GM12892 (cell line): ENCODE measurements at places on chromosomes 11 and 22.

GRCh38 chr11:35214226-35214770 lies 75.3 kb downstream of the CD44 start:
- DNase-seq = no peak

GRCh38 chr11:58609723-58610122 lies 12.7 kb upstream of the CNTF start:
- no peak for DNase-seq

DNA sequence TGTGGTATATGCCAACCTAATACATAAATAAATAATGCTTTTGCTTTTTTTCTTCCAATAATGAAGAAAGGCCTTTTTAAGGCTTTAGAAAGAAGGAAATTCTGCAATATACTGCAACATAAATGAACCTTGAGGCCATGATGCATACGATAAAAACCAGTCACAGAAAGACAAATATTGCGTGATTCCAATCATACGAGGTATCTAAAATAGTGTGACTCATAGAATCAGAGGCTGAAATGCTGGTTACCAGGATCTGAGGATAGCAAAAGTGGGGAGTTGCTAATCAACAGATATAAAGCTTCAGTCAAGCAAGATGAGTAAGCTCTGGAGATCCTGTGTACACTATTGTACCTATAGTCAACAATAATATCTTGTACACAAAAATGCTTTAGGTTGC lies 24.2 kb downstream of the MS4A6A start:
- no peak for DNase-seq

DNA sequence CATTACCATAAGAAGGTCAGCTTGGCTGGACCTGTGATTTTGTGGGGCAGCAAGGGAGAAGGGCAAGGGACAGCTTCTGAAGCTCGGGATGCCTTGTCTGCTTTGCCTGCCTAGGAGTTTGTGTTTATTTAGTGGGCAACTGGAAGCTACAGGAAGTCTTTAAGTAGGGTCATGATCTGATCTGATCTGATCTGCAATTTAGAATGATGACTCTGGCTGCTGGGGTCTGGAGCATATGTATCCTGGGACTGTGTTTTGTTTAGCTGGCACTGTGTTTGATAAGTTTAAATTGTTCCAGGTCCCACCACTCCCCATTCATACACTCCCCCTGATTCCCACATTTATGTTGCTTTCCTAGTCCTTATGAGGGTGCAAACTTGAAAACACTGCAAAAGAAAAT lies 47.7 kb upstream of the HTATIP2 start:
- DNase-seq = no peak

- DNase-seq = no peak
These were observed 139.3 kb downstream of the FAM76B start for GRCh38 chr11:95650276-95650675.

- DNase-seq = no peak
These were observed 117.4 kb upstream of the BID start for GRCh38 chr22:17891481-17892167.

GRCh38 chr11:45646275-45646927 lies 19.0 kb downstream of the CHST1 start:
- DNase-seq = no peak

DNA sequence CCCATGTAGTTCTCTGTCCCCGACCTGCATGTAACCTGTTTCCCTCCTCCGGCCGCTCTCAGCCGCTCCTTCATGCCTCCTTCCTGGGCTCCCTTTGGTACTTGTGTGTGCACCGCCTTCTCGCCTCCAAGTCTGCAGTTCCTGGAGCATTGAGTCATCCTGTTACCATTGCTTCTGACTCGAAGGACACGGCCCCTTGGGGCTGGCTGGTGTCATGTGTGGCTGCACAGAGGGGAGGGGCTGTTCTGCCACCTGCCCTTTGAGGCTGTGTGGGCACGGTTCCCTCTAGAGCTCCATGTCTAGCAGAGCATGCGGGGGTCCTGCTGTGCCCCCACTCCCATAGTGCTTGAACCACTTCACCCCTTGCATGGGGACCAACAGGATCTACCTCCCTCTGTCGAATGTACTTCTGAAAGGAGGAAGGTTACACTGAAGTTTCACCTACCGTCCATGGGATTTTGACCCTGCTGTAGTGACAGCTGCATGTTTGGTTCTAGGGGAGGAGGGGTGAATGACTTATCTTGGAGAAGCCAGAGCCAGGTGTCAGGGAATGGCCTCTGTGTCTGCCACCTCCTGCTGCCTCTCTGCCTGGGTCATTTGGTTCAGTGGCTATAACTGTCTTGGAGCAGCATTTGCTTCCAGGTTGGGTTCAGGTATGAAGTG lies 39.6 kb downstream of the BCR start:
- DNase-seq = no peak

DNA sequence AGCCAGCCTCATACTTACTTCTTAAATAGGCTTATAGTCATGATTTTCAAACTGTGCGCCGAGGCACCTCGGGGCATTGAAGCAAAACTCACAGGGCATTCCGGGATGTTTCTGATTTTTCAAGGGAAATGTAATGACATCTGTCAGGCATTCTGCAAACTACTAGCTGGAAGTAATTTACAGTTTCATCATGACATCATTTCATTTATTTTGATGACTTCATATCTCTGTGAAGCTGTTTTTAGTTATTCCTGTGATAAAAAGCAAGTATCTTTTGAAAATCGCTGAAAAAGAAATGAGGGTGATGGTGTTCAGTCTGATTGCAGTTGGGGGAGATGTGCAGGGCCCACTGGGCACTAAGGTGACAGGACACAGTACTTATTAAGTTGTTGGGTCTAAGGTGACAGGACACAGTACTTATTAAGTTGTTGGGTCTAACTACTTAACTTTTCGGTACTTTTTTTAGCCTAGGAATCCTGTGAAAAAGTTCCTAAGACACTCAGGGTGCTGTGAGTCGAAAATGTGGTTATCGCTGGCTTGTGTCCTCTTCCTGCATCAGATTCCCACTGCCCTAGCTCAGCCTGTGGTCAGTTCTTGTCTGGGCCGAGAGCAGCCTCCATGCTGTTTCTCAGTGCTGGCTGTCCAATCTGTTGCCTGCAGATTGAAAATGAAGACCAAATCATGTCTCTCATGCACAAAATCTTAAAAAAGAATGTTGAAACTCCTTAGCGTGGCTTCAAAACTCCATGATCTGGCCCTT lies 42.6 kb downstream of the APLP2 start:
- no peak for DNase-seq

- DNase-seq = no peak
These were observed 59.4 kb downstream of the KDM2A start for GRCh38 chr11:67178421-67178820.

- no peak for DNase-seq
These were observed 524.2 kb upstream of the CHORDC1 start for GRCh38 chr11:90747057-90747456.

- DNase-seq = no peak
These were observed 5.5 kb upstream of the NEAT1 start for GRCh38 chr11:65416841-65417701.

DNA sequence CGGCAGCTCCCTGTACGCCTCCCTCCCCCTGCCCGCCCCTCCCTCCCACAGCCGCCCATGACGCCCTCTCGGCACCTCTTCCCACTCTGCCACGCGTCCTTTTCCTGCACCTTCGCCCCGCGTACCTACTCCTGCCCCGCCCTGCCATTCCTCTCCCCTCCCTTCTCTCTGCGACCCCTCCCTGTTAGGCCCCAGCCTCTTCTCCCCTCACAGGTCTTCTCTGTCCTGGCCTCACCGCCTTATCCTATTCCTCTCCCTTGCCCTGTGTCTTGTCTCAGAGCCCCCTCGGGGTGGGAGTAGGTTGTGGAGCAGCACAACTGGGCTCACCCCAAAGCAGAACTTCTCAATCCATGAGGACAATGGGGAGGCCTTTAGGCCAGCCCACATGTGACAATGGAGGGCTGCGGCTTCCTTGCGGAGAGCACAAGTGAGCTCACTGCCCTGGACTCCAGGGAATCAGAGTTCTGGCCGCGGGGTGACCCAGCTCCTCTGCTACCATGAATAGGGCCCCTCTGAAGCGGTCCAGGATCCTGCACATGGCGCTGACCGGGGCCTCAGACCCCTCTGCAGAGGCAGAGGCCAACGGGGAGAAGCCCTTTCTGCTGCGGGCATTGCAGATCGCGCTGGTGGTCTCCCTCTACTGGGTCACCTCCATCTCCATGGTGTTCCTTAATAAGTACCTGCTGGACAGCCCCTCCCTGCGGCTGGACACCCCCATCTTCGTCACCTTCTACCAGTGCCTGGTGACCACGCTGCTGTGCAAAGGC lies 539 bp downstream of the SLC35C1 start:
- no peak for DNase-seq

GRCh38 chr11:130816546-130817329 lies 99.5 kb downstream of the SNX19 start:
- DNase-seq = no peak

DNA sequence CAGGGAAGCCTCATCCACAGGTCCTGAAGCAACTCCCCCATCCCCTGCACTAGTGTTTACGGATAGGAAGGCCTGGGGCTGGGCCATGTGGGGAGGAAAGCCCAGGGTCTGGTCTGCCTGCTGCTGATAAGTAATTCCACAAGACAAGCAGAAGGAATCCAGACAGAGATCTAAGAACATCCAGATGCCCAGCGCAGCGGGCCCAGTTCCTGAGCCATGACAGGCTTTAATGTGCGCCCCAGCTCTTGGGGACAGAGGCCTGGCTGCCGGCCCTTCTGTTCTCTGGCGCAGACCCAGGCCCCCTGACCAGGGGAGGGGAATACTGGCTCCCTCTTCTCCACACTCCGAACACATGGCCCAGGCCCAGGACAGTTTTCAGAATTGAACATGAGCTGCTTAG lies 28.8 kb upstream of the ETS1 start:
- DNase-seq = no peak

DNA sequence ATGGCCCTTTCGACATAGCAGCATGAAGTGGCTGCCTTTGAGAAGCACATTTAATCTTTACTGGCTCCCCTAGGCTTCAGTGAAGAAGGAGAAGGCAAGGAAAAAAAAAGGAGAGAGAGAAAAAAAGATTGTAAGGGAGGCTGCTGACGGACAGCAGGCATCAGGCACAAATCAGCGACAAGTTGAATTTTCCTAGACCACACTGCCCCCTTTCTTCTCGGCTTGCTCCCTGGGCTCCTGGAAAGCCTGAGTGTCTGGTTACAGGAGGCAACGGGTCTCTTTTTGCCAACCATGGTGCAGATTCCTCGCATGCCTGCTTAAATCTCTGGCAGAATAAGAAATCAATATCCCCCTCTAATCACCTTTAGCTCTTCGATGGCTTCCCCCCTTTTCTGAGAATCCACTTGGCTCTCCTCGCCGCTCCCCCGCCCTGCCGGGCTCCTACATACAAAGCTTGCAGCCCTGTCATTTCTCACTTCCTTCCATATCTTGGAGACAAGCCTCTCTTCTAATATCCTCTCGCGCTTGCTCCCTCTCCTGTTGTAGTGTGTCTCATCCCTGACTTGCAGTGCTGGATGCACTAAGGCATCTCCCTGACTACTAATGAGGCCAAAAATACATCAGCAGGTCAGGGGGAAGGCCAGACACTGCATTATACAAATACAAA lies 14.3 kb downstream of the BLID start:
- no peak for DNase-seq

DNA sequence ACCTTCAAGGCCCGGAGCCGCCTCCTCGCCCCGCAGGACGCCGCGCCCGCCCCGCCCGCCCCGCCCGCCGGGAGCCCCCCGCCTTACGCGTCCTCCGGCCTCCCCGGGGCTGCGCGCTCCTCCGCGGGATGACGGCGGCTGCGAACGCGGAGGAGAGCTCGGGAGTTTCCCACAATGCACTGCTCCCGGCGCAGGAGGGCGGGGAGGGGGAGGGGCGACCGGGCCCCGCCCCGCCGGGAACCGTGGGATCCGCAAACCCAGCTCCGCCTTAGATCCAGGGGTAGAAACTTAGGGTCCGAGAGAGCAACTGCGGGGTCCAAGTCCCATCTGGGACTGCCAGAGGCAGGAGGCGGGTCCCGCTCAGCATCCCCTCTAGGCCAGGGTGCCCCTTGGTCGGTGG lies at the start of gene CEND1:
Gene CEND1, minus strand, starts transcription at position 148 of the 400 bp plus-strand sequence. CDS start 1,514 bp downstream, outside the sequence.
- DNase-seq = peak; percentile 82

DNA sequence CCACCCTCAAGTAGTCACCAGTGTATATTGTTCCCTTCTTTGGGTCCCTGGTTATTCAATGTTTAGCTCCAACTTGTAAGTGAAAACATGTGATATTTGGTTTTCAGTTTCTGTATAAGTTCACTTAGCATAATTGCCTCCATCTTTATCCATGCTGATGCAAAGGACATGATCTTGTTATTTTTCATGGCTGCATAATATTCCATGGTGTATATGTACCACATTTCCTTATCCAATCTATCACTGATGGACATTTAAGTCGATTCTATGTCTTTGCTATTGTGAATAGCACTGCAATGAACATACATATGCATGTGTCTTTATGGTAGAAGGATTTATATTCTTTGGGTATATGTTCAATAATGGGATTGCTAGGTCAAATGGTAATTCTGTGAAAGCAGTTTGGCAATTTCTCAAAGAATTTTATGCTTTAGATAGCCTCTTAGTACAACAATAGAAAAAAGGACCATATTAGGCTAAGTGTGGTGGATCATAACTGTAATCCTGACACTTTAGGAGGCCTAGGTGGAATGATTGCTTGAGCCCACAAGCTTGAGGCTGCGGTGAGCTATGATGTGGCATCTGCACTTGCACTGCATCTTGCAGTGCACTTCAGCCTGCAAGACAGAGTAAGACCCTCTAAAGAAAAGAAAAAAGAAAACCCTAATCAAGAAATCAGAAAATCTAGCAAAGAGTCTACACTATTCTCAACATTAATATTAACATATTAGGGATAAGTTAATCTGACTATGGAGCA lies 468.5 kb upstream of the FAT3 start:
- DNase-seq = no peak

- no peak for DNase-seq
These were observed 20.6 kb upstream of the OPCML start for GRCh38 chr11:133552938-133553337.

DNA sequence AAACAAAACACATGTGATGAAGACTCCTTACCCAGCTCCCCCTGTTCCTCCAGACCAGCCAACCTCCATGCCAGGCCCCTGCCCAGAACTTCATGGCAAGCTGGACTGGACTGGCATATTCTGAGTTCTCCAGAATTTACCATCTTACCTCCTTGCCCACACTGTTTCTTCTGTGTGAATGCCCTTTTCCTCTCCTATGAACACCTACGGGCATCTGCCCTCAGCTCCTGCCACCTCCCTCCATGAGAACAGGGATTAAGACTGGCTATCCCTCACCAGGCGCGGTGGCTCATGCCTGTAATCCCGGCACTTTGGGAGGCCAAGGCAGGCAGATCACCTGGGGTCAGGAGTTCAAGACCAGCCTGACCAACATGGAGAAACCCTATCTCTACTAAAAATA lies 6.4 kb upstream of the AIFM3 start:
- no peak for DNase-seq

- DNase-seq = no peak
These were observed 913 bp downstream of the ZNHIT2 start for GRCh38 chr11:65116370-65117205.

- no peak for DNase-seq
These were observed 13.0 kb downstream of the LTO1 start for GRCh38 chr11:69662021-69662698.
